ENCODE measurements at places on chromosomes 16 and 17.
A peak's percentile ranks its signal among the peaks of the same experiment; 100 is the strongest.

DNA sequence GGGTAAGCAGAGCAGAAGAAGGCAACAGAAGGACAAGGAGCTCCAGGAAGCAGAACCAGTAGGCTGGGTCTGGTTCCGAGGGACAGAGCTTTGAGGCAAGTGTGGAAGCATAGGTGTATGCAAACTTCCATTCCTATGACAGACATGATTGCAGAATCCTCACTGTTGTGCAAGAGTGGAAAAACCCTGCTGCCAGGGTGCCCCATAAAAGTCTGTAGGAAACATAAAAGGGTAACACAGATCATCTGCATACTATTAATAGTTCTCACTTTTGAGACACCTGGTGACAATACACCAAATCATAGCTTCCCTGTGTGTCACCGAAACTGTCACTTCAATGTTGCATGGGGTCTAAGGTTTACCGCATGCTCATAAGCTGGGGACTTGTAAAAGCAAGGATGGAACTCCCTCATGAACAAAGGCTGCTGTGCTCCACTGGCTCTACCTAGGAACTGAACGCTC, 39.7 kb downstream of the ARHGAP17 start:
- peak; percentile 82 for DNase-seq

- DNase-seq: no peak
Measured at GRCh38 chr16:4826980-4827379, 20.1 kb downstream of the GLYR1 start.

GRCh38 chr16:86578061-86578599, at the start of gene FOXL1:
TSS of gene FOXL1 (plus strand) at chr16:86578549. CDS start at chr16:86578724, 175 bp downstream.
- DNase-seq: peak; percentile 51

DNA sequence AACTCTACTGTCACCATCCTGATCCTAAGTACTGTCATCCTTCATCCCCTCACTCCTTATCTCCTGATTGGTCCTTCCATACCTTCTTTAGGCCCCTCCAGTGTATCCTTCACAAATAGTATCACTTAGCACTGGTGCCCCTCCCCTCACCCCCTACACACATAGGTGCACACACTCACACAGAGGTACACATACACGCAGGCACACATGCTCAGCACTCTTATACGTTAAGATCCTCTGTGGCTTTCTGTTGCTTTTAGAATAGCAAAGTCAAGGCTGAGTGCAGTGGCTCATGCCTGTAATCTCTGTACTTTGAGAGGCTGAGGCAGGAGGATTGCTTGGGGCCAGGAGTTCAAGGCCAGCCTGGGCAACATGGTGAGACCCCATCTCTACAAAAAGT, 32.1 kb downstream of the CDRT15 start:
- no peak for DNase-seq

- DNase-seq: no peak
Measured at GRCh38 chr17:44351961-44352827, 7.1 kb downstream of the GRN start.

DNA sequence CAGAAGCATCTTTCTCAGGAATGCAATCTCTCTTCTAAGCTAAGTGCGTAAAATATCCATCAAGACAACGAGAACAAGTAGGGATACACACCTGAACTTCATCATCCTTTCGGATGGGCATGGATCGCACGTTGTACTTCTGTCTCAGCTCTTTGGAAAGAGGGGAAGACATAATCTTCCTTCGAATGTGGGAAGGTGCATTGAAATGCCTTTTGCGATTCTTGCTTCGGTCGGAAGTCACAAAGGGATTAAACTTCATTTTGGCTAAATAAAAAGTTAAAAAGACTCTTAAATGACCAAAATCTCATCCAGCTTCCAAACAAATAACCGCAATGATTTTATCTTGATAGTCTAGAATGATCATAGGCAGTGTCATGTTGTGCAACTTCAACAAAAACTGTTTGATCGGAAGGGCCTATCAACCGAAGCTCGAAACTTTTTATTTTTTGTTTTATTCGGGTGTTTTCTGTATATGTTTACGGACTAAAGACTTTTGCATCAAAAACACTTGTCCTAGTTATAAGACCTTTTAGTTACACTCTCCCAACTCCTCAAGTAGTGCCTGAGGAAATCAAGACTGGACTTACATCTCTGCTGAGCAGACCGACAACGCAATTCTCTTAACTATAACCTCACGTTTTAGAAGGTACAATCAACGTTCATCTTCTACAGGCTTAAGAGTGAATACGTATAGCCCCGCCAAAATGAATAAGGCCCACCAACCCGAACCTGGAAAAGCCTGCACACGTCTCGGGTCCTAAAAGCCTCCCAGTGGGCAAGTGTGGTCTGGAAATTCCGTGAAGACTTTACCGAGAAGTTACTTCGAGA, 727 bp downstream of the RPL26 start:
- peak; percentile 17 for DNase-seq

DNA sequence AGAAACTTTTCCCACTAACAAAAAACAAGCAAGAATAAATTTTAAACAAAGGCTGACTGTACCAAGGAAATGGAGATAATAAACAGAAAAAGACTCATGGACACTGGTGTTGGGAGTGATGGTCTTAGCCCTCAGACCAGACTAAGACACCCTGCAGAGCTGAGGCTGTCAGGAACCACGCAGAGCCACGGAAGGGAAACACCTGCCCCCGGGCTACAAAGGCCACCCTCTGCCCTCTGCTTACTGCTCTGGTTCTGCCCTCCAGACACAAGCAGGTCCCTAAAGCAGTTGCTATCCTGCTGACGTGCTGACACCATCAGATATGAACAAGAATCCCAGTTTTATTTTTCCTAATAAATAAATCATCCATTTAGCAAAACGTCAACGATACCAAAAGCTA, 80.0 kb downstream of the ANKRD11 start:
- DNase-seq: no peak

GRCh38 chr17:3904501-3904900, 11.6 kb upstream of the CAMKK1 start:
- no peak for DNase-seq

DNA sequence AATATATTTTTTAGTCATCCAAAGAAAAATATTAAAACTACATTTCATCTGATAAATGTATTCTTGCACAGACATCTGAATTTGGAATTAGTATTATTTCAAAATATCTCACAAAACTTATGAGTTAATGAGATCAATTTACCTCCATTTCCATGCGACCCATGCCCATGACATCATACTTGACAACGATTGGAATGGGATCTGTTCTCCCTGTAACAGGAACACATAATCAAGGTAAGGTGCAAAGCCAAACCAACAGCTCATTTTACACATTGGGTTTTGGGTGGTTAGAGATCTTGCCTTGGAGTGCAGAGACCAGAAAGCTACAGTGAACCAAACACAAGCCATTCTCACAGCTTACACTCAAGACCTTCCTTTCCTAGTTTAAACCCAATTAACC, 46.9 kb upstream of the ITGA2B start:
- DNase-seq: no peak

GRCh38 chr17:76540381-76541300, 797 bp downstream of the PRCD start:
- peak; percentile 96 for DNase-seq

DNA sequence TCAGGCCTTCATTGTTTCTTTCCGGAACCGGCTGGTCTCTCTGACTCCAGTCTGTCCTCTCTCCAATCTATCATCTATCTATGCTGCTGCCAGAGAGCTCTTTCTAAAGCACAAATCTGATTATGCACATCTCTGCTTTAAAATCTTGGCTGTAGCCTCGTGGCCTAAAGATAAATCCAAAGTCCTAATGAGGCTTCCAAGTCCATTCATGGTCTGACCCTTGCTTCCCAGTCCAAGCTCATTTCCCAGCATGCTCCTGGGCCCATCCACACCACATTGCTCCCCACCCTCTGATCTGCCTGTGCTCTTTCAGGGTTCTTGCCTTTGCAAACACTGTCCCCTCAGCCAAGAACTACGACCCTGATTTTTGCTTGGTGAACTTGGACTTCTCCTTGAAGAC, 21.5 kb upstream of the PHB1 start:
- no peak for DNase-seq

GRCh38 chr17:79675413-79675725, 55.4 kb upstream of the ENPP7 start:
- DNase-seq: no peak

GRCh38 chr17:4506175-4506813, 7.6 kb downstream of the SPNS2 start:
- DNase-seq: no peak

GRCh38 chr16:14405611-14406537, 224.2 kb downstream of the PARN start:
- DNase-seq: peak; percentile 49

DNA sequence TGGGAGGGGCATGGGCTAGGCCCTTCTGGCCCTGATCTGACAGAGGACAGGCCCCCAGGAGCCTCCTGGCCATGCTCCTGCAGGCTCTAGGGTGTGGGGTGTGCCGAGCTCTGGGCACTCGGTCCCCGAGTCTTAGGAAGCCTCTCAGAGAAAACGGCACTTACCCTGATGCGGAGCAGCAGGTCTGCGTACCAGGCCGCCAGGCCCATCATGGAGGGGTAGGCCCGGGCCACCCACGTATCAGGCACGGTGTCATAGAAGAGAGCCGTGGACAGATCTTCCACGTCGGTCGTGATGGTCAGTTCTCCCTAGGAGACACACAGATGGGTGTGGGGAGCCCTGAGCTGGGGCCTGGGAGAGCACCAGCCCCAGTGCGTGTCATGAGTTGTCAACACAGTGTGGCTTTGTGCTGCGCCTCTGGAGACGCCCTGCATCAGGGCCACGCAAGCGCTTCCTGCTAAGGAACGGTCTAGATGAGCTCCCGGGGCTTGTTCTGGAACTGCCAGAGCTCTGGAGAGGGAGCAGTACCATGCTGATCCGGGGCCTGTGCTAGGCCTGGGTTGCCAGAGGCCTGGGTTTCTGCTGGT, 47.9 kb downstream of the PGS1 start:
- no peak for DNase-seq

- no peak for DNase-seq
Measured at GRCh38 chr16:23152386-23153178, 3.3 kb upstream of the USP31 start.

- no peak for DNase-seq
Measured at GRCh38 chr16:56641166-56641565, 2.7 kb downstream of the MT1A start.

DNA sequence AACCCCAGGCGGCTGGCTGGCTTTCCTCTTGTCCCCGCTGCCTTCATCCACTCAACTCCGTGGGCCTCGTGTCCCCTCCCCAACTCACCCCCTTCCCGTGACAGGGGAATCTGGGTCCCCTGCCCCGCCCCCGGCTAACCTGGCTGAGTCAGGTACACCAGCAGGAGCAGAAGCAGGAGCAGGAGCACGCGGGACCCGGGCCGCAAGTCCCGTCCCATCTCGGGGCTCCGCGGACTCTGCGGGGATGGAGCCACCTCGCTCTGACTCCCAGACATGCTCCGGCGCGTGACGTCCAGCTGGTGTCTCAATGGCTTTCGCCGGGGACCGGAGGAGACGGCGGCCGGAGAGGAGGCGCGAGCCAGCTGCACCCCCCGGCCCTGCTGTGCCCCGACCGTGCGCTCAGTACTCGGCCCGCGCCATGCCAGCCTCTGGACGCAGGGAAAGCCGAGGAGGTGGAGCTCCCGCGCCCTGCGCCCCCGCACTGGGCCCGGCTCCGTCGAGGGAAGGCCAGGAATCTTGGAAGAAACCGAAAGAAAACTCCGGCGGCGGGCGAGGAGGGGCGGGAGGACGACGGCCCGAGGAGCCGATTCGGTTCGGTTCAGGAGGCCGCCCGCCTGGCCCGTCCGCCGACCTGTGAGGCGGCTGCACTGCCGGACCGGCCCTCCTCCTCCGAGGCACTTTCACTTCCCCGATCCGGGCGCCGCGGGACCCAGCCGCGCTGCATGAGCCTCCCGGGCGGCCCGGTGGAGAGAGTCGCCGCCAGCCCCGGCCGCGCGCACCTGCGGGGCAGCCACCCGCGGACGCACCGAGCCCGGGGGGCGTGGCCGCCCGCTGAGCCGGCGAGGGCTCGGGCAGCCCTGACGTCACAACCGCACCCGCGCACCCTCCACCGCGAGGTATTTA, at the start of the genes CXCL16 and ZMYND15:
CXCL16 (minus strand) TSS at position 807 of the 903 bp plus-strand sequence; CDS start at position 218, 589 bp downstream.
ZMYND15 (plus strand) TSS at position 712 of the 903 bp plus-strand sequence. CDS start 716 bp downstream, outside the sequence.
- DNase-seq: peak; percentile 16

GRCh38 chr16:72001180-72001874, 1.1 kb upstream of the PKD1L3 start:
- no peak for DNase-seq

- DNase-seq: no peak
Measured at GRCh38 chr17:73324711-73325526, 13.1 kb upstream of the CDC42EP4 start.
